ENCODE measurements at places on chromosomes 11 and 22.

DNA sequence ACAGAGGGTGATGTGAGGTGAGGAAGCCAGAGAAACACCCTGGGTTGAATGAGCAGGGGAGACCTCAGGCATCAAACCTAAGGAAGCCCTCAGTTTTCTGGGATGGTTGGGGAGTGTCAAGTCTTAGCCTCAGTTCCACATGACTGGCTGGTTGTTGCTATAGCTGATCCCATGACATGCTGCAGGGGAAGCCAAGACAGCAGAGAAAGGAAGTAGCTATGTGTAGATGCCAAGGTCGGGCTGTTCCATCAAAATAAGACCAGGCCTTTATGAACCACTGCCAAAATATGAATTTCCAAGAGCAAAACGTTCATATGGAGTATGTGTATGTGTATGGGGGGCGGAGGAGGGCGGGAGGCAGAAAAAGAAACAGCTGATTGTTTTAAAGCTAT lies 11.6 kb downstream of the CD59 start:
- DNase-seq: no peak

DNA sequence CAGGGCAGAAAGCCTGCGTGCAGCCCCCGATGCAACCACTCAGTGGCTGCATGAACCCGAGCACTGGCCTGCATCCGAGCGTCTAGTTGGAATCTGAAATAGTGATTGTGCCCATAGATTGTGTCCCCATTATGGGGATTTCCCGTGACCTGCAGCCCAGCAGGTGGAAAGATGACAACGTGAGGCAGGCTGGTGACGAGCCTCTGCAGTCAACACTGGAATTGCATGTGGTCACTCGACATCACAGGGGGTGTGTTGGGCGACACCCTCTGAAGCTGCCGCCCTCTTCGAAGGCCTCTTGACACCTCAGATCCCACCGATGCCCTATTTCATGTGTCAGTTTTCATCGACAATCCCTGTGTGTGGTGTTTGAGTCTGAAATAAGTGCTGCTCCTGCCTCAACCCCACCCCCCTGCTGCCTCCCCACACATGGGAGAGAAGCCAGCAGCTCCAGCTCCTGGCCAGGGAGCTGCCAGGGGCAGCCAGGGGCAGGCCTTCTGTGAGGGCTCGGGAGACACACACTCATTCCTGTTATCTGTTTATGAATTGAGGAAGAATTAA lies 172.0 kb upstream of the B3GAT1 start:
- no peak for DNase-seq

- no peak for DNase-seq
Observed at GRCh38 chr11:61707574-61707973, 27.4 kb downstream of the DAGLA start.

DNA sequence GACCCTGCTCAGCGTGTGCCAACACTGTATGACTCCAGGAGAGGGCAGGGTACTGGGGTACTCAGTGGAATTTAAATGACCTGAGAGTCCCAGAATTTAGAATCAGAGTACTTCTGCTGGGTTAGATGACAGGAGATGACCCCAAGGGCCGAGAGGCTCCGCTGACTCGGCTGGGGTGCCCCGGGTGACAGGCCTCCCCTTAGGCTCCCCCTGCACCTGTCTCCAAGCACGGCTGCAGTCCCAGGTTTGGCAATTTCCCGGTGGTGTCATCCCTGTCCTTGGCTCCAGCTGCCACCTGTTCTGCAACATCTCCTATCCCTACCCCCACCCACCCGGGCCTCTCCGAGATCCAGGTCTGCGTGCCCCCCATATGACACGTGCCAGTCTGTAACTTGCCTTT lies 1.3 kb downstream of the ACTN3 start:
- DNase-seq: no peak

- DNase-seq: no peak
Observed at GRCh38 chr22:27780161-27780575, 21.4 kb downstream of the MN1 start.

DNA sequence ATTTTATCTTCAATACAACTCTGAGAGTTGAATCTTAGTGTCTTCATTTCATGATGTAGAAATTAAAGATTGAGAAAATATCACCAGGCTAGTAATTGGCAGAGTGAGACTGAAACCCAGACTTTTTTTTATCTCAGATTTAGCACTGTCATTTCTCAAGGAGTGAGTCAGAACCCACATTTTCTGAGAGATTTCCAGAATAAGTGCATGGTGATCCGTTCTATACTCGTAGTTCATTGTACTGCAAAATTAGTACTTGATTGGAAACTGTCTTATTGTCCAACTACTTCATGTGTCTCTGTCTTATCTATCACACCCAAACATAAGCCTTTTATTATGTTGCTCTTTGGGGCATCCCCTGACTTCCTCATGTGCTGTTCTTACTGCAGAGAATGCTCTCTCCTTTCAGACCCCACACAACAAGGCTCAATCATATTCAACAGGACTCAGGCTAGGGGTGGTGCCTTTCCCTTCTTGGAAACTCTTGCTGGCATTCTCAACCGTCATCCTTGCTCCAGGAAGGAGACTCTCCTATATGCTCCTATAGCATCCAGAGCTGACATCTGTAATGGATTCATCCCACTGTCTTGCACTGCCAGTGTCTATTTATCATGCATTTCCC lies 76.7 kb upstream of the BLID start:
- DNase-seq: no peak

GRCh38 chr11:114311946-114312345 lies 15.7 kb downstream of the NNMT start:
- DNase-seq: no peak

DNA sequence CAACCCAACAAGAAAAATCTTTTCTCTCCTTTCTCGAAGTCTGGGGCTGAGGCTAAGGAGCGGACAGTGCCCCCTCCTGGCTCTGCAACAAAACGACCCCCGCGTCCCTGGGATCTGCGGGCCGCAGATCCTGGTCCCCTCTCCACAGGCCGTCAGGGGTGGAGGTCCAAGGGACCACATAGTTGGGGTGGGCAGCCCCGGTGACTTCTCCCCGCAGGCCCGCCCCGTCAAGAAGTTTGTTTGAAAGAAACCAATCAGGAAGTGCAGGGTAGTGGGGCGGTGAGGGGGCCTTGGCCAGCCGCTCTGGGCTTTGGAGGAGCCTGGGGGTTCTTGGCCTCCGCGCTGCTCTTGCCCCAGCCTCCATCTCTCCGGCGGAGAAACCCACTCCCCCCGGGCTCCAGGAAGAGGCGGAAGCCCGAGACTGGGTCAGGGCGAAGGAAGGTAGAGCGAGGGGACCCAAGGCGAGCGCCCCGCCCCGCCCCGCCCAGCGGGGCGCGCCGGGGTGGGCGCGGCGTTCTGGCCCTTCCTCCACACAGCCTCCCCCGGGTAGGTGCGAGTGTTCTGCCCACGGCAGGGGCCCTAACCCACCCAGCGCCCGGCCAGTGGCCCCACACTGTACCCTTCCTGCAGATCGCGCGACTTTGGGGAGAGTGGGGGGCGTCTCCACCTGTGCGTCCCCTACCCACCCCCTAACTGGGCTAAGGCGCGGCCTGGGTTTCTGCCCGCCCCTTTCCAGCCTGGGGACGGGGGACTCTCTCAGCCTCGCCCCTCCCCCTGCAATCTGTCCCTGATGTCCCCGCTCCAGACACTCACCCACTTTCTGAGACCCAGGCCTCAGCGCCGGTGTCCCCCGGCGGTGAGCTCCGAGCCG lies 1.3 kb downstream of the TP53I11 start:
- DNase-seq: no peak

GRCh38 chr11:79786961-79787360 lies 346.1 kb upstream of the TENM4 start:
- DNase-seq: no peak

DNA sequence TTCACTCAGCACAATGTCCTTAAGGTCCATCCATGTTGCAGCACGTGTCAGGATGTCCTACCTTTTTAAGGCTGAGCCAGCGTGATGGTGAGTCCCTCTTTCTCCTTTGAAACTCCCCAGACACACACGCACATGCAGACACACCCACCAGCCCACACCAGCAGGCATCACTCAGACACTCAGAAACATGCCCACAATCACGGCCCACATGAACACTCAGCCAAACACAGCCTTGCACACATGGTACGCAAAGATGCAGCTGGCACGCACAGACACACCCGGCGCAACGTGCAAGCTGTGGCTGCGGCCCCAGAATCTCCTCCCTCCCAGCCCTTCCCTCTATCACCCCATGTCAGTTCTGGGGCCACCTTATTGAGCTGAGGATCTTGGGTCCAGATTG lies 8.0 kb downstream of the FADS3 start:
- DNase-seq: no peak

GRCh38 chr11:64466115-64466718 lies 107.3 kb downstream of the RPS6KA4 start:
- no peak for DNase-seq

DNA sequence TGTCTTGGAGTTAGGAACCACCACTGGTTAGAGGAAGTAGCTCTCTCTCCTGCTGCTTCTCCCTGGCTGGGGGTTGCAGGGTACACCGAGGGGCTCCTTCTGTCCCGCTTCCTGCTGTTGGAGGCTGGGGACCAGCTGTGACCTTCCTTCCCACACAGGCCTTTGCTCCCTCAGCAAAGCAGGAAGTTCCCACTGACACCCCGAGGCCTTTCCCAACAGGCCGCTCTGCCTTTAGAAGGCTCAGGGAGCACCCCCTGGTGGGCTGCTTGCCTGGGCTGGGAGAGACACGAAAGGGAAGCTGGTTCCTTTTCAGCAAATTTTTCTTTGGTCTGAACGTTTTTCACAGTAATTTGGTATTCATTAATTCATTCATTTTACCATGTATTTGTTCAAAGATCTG lies 527.9 kb upstream of the B3GAT1 start:
- no peak for DNase-seq

GRCh38 chr11:72326151-72326848 lies 82.3 kb upstream of the PHOX2A start:
- no peak for DNase-seq

GRCh38 chr11:121391914-121392313 lies 60.2 kb upstream of the SORL1 start:
- DNase-seq: no peak

DNA sequence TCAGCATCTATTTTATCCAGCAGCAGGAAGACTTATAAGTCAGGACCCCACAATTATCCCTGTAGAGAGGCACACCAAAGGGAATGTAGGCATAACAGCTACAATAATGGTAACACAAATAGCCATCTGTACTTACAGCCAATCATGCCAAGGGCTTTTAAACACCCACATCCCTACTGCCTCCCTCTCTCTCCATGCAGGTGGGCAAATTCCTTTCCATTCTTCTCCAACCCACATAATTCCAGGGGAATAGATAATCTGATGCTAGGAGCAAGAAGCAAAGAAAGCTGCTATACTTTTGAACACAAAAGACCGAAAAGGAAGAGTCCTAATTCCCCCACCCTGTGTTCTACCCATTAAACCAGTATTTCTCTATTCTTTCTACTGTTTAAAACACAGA lies 46.7 kb downstream of the RBFOX2 start:
- DNase-seq: no peak

- DNase-seq: no peak
Observed at GRCh38 chr11:18749681-18750319, 23.8 kb upstream of the IGSF22 start.

GRCh38 chr22:30017375-30018223 lies 62.7 kb upstream of the HORMAD2 start:
- DNase-seq: no peak

- no peak for DNase-seq
Observed at GRCh38 chr11:17805873-17806272, 71.3 kb downstream of the KCNC1 start.

GRCh38 chr11:113082341-113082955 lies 121.2 kb downstream of the NCAM1 start:
- no peak for DNase-seq

DNA sequence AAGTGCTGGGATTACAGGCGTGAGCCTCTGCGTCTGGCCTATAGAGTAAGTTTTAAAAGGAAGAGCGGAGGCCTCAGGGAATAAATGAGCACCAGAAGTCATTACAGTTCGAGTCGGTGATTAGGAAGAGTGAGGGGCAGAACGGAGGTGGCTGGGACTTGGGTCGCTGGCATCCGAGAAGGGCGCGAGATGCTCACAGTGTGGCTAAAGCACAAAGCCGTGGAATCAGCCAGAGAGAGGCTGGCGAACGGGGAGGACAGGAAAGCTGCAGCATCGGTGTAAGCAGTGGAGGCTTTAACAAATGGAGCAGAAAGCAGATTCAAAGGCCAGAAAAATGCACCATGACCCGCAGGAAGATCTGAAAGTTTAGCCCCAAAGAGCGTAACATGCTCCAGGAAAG lies 2.7 kb upstream of the KRTAP5-4 start:
- no peak for DNase-seq

DNA sequence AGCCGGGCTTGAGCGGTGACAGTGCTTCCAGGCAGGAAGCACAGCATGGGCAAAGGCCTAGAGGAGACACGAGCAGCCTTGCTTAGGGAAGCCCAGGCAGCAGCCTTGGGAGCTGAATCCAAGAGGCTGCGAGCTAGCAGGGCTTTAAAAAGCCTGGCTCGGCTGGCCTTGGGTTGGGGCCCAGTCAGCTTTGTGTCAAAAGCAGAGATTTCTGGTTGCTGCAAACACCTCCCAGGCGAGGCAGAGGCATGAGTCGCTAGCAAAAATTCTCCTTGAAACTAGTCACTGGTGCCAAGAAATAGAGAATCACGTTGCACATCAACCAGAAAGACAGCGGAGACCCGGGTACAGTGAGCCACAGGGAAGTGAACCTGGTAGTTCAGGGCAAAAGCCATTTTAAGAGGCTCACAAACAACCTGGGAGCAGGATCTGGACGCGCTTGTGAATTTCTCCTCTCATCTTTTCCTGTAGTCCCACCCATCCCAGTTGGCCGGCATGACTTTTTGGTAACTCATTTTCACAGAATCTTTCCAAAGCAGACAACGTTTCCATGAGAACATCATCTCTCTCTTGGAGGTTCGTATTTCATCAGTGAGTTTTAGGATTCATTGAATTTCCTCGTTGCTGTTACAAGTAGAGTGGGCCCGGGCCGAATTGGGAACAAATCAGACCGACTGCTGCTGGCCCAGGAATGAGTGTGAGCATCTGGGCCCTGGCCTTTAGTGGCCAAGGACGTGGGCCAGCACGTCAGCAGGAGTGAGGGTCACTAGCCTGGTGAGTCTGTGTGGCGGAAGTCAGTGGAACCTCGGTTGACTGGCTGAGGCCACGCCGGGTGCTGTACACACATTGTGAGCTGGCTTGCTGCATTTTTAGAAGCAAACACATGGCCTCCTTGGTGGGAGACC lies 16.4 kb upstream of the FGF4 start:
- DNase-seq: no peak

DNA sequence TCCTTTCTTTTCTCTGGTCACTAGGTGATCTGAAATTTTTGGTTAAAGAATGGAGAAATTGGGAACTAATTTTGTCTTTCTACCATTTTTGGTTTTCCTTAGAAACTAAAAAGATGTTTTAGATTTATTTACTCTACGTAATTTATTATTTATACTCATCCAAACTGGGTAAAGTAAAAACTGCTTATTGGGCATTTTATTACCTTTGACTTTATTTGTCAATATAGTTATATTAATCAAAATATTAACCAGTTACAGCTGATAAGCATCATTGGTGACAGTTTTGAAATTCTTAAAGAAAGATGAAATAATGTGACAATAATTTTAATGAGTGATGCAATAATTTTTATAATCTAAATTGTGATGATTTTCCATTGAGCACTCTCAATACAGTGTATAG lies 502.0 kb upstream of the RAG2 start:
- no peak for DNase-seq
